CD4-positive, alpha-beta T cell treated with Interleukin-15 for 4 hours (primary cell): ENCODE measurements at places on chromosomes 6 and 20.

- DNase-seq, result no peak
These were observed 20.4 kb downstream of the USP49 start for GRCh38 chr6:41874741-41875140.

- no peak for DNase-seq
These were observed 52.2 kb downstream of the TGM2 start for GRCh38 chr20:38112930-38113294.

GRCh38 chr6:118789954-118790353 lies 104.0 kb upstream of the ASF1A start:
- no peak for DNase-seq

- no peak for DNase-seq
These were observed 150.7 kb downstream of the RIMS1 start for GRCh38 chr6:72037006-72037405.

DNA sequence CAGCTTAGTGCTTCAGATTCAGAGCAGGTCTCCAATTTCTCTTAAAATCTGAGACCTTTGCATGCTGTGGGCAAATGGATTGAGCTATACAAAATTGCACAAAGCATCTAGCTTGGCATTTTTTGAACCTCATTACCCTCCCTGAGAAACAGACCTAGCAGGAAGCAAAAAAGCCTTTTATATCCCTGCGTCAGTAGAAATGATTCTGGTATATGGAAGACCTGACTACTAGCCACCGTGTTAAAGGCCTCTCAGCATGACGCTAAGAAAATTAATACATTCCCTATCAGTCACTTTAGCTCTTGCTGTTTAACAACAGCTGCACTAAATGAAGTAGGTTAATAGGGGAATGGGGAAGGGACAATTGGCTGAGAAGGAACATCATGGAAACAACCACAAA lies 110.7 kb upstream of the SMLR1 start:
- no peak for DNase-seq

GRCh38 chr20:14824996-14825395 lies 487.6 kb upstream of the FLRT3 start:
- no peak for DNase-seq

- DNase-seq, result no peak
These were observed 270.0 kb upstream of the ZFP64 start for GRCh38 chr20:52461582-52461981.

DNA sequence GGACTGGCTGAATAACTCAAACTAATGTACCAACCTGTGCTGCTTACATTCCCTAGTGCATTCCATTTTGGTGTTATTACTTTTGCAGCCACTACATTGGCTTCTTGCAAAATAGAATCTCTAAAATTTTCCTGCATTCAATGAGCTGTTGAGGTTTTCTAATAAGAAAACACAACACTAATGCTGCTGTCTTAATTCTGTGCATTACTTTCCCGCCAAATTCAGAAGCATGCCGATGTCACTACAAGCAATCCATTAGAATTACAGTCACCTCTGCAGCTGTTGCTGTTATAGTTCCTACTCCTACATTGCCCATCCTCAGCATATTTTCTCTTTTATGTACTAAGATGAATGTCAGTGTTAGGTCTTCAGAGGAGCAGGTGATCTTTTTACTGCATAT lies 359.5 kb downstream of the HACE1 start:
- DNase-seq, result no peak

DNA sequence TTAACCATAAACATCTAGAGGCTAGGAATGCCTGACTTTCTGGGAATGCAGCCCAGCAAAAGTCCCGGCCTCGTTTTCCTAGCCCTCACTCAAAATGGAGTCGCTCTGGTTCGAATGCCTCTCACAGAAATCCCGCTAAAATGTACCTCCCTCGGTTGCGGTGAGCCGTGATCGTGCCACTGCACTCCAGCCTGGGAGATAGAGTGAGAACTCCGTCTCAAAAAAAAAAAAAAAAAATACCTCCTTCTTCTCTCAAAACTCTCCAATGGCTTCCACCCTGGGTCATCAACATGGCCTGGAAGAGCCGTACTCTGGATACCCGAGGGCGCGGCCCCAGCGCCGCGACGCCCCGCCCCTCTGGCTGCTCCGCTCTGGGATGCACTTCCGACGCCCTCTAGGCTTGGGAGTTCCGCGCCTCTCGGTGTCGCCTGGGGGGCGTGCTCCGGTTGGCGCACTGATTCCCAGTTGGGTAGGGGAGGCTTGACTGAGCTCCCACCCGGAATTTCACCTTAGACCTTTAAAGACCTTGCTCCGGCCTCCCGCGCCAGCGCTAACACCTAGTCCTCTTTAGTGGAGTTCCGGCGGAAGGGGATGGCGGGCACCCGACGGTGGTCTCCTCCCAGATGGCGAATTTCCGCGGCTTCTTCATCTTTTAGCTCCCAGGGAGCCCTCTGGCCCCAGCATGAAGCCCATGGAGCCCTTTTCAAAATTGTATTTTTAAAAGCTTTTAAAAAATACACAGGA lies 12.3 kb downstream of the HMGN4 start:
- DNase-seq, result peak; percentile 35

GRCh38 chr20:46694484-46694883 lies 5.2 kb upstream of the TP53RK start:
- peak; percentile 21 for DNase-seq

DNA sequence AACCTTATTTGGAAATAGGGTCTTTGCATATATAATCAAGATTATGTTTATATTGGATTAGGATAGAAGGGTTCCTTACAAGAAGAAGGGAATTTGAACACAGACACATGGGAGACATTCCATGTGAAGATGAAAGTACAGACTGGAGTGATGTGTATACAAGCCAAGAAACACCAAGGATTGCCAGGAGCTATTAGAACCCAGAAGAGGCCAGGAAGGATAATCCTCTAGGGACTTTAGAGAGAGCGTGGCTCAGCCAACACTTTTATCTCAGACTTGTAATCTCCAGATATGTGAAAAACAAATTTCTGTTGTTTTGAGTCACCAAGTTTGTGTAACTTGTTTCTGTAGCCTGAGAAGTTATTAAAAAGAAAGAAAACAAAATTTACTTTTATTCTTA lies 1173.9 kb upstream of the CITED2 start:
- DNase-seq, result no peak

- no peak for DNase-seq
These were observed 90.0 kb upstream of the SLC24A3 start for GRCh38 chr20:19122395-19122794.

GRCh38 chr6:89695667-89696066 lies 57.1 kb upstream of the LYRM2 start:
- DNase-seq, result no peak

GRCh38 chr6:15734118-15734897 lies 71.5 kb upstream of the DTNBP1 start:
- DNase-seq, result no peak

- DNase-seq, result no peak
These were observed 163.4 kb upstream of the DEFB112 start for GRCh38 chr6:50213146-50213545.

DNA sequence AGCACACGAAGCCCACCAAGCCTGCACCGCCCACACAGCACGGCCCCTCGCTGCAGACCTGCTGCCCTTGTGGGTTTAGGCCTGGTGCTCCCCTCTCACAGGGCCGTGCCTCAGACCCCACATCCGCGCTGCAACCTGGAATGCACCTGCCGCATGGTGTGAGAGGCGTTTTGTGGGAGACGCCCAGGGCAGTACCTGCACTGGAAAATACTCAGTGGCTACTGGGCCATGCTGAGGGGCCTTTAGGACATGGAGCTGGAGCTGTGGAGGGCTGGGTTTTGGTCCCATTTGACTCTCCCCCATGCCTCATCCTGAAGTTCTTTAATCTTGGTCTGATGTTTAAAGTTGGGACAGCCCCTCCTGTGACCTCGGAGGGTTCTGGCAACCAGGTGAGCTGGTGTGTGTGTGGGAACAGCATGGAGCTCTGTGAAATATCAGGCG lies 116.3 kb downstream of the ERMARD start:
- DNase-seq, result no peak

DNA sequence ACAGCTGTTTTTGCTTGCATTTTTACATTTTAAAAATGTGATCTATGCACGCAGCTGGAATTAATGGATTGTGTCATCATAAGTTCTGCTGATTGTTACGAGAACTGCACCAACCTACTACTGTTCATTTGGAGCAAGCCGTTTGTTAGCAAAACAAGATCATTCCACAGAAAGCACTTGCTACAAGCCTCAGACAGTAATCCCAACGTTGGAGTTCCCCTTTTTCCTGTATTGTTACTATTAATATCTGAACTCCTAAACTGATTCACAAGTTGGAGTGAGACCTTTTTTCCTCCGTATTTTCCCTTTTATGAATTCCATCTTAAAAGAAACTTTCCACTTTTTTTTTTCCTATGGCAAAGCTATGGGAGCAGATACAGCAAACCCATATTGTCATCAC lies 3.5 kb downstream of the TENT5A start:
- no peak for DNase-seq

GRCh38 chr6:20325641-20326421 lies 75.8 kb upstream of the E2F3 start:
- DNase-seq, result no peak

DNA sequence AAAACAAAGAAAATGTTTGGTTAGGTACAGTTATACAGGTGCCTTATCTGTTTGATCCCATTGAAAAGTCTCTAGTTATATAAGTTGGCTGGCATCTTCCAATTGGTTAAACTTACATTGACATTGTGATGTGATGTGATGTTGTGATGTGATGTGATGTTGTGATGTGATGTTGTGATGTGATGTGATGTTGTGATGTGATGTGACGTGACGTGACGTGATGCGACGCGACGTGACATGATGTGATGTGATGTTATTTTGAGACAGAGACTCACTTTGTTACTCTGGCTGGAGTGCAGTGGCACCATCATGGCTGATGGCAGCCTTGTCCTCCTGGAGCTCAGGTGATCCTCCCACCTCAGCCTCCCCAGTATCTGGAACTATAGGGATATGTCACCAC lies 507.6 kb downstream of the HAO1 start:
- no peak for DNase-seq
